Activated CD8-positive, alpha-beta memory T cell treated with anti-CD3 and anti-CD28 coated beads for 1 hour (primary cell): ENCODE measurements at places on chromosomes 4 and X.

- DNase-seq: no peak
Observed at GRCh38 chr4:145132511-145133098, 34.5 kb downstream of the ABCE1 start.

- no peak for DNase-seq
Observed at GRCh38 chr4:153594210-153594609, 89.9 kb upstream of the TLR2 start.

DNA sequence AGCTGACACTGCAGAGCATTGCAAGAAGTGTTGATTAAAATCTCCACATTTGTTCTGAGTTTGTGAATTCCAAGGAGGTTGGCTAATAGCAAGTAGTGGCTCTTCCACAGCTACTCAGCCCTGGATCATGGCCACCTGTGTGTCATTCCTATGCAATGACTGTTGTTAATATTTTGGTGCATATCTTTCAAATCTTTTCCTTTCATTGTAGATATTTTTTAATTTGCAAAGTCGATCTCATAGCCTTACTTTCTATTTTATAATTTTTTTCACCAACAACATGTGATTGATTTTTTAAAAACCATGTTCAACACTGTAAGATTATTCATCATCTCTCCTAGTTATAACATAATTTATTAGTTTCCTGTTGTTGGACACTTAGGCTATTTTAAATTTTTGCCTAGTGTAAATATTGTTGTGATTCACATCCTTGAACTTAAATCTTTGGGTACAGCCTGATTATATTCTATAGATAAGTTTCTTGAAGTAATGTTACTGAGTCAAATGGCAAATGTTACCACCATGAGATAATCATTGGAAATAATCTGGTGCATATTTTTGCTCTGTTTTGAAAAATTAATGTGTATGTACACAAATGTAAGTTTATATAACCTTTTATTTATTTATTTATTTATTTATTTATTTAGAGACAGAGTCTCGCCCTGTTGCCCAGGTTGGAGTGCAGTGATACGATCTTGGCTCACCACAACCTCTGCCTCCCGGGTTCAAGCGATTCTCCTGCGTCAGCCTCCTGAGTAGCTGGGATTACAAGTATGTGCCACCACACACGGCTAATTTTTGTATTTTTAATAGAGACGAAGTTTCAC lies 17.1 kb upstream of the ARHGAP10 start:
- no peak for DNase-seq

DNA sequence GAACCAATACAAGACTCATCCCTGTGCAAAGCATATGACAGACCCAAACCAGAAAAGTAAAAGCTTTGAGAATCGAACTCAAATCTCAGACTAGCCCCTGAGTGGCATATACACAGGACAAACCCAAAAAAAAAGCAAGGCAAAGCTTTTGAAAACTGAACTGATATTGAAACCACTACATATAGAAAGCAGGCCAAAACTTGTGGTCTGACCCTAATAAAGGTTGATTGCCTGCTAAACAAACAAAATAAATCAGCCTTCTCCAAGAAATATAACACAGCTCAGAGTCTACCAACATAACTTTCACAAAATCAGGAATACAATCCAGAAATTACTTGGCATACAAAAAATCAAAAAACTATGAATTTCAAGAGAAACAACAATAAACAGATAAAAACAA lies 40.3 kb downstream of the LRBA start:
- no peak for DNase-seq

DNA sequence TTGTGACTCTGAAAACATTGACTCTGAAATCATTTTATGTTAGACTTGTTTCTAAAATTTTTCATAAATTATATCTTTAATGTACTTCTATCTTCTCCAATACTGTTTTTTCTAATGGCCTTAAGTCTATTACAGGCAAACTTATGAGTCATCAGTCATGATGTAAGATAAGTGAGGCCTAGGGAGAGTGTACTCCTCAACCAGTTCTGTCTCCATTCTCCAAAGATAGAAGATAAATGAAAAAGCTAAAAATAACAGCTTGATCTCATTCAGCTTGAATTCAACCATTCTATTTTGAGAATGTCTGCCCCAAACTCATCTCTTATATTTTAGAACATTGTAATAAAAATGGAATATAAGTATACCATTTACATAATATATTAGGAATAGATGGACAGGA lies 34.5 kb downstream of the STBD1 start:
- no peak for DNase-seq
